CD4-positive, alpha-beta T cell treated with Interleukin-4 for 4 hours (primary cell): ENCODE measurements at places on chromosomes 2 and 18.

DNA sequence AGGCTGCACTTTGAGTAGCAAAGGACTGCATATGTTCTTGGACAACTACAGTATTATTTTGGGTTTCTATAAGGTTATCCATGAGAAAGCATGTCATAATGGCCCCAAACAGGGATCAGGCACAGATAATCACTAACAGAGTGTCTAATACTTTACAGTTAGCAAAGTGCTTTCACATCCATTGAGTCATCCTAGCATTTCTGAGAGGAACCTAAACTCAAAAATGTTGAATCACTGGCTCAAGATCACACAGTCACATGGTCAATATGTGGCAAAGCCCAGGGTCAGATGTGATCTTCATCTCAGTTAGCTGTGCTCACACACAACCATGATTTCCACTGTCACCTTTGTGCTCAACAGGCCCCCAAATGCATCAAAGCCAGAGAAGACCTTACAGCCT lies 156.1 kb upstream of the VRK2 start:
- no peak for DNase-seq

GRCh38 chr18:79315596-79315995 lies 80.1 kb upstream of the NFATC1 start:
- DNase-seq: no peak

DNA sequence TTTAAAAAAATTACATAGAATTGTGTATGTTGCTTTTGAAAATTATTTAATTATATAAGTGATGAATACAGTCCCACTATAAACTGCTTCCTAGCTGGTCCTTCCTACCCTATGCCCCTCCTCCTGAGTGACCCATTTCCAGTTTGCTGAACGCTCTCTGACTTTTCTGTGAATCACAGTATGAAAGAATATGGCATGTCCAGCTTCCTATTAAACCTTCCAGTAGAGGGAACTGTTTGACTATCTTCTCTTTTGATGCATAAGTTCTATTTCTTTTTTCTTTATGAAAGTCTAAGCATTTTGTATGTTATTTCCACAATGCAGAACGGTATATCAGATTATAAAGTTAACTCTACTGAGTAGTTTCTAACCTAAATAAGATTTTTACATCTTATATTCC lies 41.3 kb downstream of the PSMG2 start:
- peak; percentile 45 for DNase-seq

DNA sequence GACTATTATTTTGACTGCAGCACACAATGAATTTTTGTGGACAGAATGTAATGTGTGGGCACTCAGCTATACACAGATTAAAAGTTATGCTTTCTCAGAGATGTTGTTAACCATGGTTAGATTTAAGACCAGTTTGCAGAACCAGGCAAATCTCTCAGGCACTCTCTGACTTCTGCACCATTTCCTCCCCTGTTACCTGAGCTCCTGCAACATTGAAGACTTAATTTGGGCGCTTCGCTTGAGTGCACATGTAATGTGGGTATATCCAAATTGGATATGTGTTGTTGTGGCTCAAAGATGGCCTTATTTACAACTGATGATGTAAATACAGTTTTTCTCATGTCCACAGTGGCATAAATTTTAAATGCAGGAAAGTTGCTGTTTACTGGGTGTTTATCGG lies 469.4 kb downstream of the PTPRM start:
- no peak for DNase-seq

DNA sequence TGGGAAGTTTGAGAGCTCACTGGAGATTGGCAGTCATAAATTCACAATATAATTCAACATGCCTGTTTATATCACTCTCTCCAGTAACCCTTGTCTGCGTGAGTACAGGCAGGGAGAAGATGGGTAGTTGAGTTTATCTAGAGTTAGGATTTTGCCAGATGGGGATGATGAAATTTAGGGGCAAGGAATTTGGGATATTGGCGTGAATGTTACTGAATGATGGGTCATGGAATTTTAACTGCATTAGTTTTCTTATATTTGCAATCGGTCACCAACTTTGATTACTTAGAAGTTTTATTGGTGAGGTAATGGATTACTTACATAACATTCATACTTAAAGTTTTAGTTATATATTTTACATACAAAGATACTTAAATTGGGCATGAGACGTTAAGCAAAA lies 35.1 kb downstream of the SANBR start:
- DNase-seq: no peak

GRCh38 chr18:12520442-12520992 lies 112.8 kb downstream of the PRELID3A start:
- DNase-seq: no peak

DNA sequence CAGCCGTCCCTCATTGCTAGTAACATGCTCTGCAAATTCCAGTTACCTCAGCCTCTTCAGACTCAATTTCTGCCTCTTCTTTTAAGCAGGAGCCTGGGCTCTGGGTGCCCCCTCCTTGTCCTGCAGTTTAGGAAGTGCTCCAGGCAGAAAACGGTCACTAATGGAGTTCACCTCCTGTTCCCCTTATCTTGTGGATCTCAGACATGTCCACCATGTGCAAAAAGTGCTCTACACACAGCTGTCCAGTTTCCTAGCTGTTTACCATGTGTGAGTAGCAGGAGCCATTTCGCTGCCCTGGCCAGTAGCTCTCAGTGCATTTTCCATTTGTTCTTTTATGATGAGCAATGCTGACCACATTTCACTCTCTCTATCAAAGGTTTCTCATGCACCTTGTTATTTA lies 4.9 kb downstream of the SH3YL1 start:
- DNase-seq: no peak

- DNase-seq: no peak
Observed at GRCh38 chr2:7394195-7394594, 477.0 kb downstream of the RNF144A start.

- DNase-seq: no peak
Observed at GRCh38 chr2:134865067-134865787, 26.8 kb downstream of the ACMSD start.

DNA sequence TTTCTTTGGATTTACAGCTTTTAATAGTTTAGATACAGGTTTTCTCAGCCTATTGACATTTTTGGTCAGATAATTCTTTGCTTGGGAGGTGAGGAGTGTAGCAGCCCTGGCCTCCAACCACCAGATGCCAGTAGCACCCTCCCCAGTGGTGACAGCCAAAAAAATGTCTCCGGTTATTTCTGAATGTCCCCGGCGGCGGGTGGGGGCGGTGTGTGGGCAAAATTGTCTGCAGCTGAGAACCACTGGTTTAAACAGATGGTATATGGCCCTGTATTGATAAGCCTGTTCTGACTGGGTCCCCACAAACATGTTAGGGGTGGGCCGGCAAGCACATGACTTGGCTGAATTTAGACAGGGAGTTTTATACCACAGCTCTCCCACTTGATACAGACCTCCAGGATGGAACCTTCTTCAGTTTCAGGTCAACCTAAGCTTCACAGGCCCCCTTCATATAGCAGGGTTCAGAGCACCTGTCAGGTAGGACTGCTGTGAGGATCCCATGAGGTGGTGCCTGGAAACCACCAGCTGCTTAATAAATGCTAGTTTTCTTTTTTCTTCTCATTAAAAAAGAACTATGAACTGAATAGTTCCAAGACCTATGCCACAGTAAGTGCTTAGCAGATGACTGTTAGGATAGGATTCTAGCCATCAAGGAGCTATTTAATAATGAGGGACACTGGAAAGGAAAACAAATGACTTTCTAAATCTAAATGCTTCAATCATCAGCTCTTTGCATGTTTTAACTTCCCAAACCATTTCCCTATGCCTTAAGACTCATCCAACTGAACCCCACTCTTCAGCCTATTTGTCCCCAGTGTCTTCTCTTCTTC lies 18.1 kb downstream of the LPIN2 start:
- peak; percentile 77 for DNase-seq

DNA sequence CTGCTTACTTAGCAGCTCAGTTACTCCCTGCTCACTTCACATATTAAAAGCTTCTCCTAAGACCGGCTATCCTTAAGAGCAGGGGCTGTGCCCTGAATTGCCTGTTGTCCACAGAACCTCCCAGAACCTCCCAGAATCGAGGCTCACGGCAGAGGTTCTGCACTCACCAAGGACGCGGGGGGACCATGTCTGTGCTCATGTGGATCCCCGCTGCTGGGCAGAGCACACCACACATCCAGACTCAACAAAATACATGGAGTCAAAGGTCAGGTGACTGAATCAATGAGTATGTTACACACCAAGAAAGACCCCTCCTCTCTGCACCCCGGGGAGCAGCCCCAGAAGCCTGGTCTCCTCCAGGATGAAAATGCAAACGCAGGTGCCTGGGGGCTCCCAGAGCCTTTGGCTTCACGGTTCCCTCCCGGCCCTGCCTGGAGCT lies 149.0 kb downstream of the MBP start:
- no peak for DNase-seq

DNA sequence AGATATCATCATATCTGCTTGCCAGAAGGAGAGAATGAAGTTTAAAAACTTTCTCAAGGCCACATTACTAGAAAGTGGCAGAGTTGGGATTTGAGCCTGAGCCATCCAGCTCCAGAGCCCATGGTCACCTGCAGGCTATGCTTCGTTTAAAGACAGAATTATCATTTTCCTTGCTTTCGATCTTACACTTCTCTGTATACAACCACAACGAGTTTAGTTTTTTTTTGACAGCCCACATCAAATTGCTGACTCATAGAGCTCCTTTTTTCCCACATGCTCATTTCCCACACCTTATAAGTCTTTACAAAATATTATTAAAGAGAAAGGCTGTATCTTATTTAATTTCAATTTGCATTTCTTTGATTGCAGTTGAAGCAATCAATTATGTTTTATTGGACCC lies 6.5 kb downstream of the PLEK start:
- peak; percentile 50 for DNase-seq

GRCh38 chr2:203492965-203493364 lies 42.1 kb downstream of the RAPH1 start:
- DNase-seq: peak; percentile 41

DNA sequence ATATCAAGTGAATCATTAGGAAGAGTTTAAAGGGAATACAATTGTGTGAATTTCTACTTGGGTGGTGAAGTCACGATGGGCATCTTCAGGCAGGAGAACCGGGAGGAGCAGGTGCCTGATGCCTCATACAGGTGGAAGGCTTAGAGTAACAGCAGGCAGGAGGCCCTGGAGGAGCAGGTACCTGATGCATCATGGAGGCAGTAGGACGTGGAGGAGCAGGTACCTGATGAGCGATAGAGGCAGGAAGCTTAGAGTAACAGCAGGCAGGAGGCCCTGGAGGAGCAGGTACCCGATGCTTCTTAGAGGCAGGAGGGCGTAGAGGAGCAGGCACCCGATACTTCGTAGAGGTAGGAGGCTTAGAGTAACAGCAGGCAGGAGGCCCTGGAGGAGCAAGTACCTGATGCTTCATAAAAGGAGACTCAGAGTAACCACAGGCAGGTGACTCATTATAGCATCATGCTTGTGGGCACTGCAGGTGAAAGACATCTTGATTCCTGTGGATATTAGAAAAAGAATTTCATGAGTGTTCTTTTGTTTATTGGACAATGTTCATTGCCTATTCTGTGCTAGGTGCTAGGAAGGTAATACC lies 133.9 kb downstream of the ATP9B start:
- peak; percentile 47 for DNase-seq

GRCh38 chr2:15115776-15116175 lies 445.4 kb downstream of the NBAS start:
- DNase-seq: no peak

- DNase-seq: no peak
Observed at GRCh38 chr2:25129901-25130520, 38.4 kb downstream of the POMC start.

- DNase-seq: no peak
Observed at GRCh38 chr2:81583311-81584108, 1279.0 kb upstream of the LRRTM1 start.

GRCh38 chr2:238875101-238875470 lies 27.2 kb downstream of the TWIST2 start:
- DNase-seq: no peak

DNA sequence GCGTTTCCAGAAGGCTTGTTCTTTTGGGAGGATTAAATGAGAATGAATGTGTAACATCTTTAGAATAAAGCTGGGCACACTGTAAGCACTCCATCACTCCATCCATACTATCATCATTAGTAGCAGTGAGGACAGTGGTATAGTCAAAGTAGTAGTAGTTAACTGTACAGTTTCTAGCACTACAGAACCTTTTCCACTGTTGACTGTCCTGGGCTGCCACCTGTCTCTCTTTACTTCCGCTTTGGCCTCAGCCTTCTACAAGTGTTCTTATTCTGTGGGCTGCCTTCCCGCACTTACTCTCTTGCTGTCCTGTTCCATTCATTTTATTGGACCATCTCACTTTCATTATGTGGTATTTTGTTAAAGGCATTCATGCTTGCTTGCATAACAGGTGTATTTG lies 3.3 kb downstream of the SLC9A2 start:
- DNase-seq: no peak

GRCh38 chr2:161969159-161969558 lies 104.9 kb downstream of the DPP4 start:
- no peak for DNase-seq

DNA sequence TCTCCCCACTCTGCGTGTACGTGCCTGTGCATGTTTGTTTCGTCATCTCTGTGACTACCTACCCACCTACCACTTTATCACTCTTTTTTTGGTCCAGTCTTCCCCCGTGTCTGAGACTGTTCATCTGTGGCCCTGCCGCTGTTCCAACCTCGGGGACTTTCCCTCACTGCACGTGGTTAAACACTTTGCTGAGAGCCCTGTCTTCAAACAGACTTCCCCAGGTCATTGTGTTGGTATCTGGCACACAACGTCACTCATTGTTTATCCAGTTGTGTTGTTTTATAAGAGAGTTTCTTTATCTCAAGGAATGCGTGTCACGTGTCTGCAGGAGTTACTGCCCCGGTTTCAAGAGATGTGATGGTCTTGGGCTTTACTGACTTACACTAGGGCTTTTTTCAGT lies 262.0 kb upstream of the RASGRP3 start:
- no peak for DNase-seq

GRCh38 chr2:63878486-63878885 lies 36.8 kb downstream of the UGP2 start:
- no peak for DNase-seq

- DNase-seq: no peak
Observed at GRCh38 chr2:191199929-191200512, 45.2 kb upstream of the MYO1B start.
